GM19239 (cell line): ENCODE measurements at places on chromosomes 6 and 20.
A peak's percentile ranks its signal among the peaks of the same experiment; 100 is the strongest.

- no peak for DNase-seq
These were observed 353.0 kb upstream of the RGS17 start for GRCh38 chr6:153484056-153484455.

DNA sequence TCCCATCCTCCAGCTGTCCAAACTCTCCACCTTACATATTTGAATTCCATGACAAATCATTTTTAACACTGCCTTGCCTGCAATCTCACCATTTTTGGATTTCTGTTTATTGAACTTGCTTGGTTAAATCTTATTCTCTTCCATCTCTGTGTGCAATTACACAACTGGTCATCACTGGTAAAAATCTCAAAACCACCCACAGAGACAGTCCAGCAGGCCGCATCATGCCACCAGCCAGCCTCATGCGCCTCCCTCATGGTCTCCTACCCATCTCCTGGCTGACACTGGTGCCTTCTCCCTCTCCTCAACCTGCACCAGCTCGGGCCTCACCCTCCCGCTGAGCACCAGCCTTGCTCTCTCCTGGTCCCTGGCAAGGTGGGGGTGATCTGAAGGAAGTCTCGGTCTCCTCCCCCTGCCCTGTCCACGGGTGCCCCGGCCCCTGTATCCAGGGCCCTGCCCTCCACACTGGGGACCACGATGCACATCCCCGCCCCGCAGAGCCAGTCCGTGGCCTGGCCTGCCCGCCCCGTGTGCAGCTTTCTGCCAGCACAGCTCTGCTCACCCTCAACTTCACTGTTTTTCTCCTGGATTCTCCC is 92.0 kb downstream of the THBS2 start:
- DNase-seq: no peak

GRCh38 chr6:69007781-69008180 is 372.7 kb downstream of the ADGRB3 start:
- DNase-seq: no peak

DNA sequence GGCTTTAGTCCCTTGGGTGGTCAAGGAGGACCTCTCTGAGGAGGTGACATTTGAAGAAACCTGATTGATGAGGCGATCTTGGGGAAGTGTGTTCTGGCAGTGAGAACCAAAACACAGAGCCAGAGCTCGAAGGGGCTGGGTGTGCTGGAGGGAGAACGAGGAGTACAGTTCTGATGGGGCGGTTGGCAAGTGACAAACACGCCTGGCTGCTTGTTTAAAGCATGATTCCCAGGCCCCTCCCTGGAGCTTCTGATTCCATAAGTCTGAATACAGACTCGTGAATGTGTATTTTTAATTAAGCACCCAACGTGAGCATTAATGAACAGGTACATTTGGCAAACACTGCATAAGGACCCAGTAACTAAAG is 886 bp upstream of the NFATC2 start:
- no peak for DNase-seq

DNA sequence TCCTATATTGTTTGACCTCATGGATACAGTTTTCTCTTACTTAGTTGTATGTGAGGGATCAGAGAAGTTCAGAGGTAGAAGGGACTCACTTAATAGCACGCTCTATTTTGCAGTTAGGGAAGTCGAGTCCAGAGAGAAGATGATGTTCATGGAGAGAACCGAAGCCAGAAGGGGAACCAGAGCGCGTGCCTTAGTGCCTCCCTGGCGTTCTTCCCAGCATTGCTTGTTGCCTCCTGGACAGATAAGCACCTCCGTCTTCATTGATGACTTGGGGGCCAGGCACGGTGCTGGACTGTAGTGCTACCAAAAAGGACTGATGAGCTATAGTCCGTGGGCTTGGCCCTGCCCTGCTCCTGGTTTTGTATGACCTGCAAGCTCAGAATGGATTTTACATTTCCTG is 109.8 kb downstream of the RPP40 start:
- no peak for DNase-seq

GRCh38 chr6:110728501-110728900 is 86.8 kb downstream of the CDK19 start:
- DNase-seq: no peak

GRCh38 chr6:101762851-101763250 is 369.3 kb downstream of the GRIK2 start:
- DNase-seq: no peak

GRCh38 chr20:33124261-33124660 is 43.7 kb upstream of the BPIFA2 start:
- DNase-seq: no peak

DNA sequence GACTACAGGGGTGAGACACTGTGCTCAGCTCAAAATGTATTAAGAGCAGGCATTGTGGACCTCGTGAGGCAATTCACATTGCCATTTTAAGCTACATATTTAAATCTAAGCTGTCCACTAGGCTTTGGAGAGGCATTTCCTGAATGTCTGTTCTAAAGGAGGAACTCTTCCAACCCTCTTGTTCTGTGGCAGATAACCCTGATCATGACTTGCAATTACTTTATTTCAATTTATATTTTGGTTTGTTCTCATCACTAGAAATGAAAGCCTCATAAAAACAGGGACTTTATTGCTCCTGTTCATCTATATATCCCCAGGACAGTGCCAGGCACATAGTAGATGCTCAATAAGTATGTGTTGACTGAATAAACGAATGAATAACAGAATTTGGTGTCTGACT is 84.0 kb upstream of the SALL4 start:
- DNase-seq: no peak

GRCh38 chr6:45667766-45668165 is 290.0 kb upstream of the SUPT3H start:
- no peak for DNase-seq

- DNase-seq: no peak
These were observed 4.7 kb downstream of the LINC00237 start for GRCh38 chr20:21101453-21101931.

DNA sequence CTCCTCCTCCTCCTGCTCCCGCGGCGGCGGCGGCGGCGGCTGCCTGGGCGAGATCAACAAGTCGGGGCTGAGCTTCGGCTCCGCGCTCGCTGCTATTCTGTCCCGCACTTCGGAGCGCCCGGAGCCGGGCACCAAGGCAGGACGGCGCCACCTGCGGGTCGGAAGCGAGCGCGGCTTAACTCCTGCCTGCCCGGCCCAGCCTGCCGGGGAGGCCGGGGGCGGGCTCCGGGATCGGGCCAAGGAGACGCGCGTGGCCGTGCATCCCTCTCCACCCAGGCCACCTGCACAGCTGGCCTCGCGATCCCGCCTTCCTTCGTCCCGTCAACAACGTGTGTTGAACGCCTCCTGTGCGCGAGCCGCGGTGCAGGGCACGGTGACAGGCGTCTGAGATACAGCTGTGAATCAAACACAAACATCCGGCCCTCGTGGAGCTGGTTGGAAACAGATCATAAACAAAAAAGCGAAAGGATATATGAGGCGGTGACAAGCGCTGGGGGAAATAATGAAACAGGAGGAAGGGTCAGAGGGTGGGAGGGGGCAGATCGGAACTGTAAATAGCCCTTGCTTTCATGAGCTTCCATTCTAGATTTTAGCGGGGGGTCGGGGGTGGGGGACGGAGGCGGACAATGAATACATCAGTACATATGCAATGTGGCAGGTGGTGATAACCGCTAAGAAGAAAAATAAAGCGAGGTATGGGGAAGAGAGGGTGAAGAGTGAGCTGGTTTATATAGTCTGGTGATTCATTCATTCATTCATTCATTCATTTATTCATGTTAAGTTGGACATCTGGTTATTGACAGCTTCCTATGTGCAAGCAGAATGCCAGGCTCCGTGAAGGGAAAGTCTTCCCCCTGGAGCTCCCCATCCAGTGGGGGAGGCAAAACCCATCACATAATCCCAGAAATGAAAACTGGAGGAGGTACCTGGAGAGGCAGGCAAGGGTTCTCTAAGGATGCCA is 2.0 kb upstream of the KCNB1 start:
- peak; percentile 71 for DNase-seq

GRCh38 chr6:147826698-147827097 is 318.2 kb downstream of the SAMD5 start:
- DNase-seq: no peak

GRCh38 chr6:162099685-162100084 is 627.9 kb downstream of the PRKN start:
- DNase-seq: no peak

DNA sequence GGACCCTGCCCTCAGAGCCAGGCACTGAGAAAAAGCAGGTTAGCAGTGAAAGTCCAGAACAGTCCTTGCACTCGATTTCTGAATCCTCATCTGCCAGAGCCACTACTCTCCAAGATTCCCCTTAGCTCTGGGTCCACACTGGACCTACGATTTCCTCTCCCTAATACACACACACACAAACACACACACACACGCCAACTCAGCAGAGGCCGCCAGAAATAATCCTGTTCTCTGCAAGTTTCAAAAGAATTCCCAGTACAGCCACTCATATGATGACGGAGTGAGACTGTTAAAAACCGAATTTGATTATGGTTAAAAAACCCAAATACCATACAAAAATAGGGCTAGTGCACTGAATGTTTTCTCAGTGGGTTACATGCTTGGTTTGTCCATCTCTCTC is 90.8 kb downstream of the GMPR start:
- no peak for DNase-seq

DNA sequence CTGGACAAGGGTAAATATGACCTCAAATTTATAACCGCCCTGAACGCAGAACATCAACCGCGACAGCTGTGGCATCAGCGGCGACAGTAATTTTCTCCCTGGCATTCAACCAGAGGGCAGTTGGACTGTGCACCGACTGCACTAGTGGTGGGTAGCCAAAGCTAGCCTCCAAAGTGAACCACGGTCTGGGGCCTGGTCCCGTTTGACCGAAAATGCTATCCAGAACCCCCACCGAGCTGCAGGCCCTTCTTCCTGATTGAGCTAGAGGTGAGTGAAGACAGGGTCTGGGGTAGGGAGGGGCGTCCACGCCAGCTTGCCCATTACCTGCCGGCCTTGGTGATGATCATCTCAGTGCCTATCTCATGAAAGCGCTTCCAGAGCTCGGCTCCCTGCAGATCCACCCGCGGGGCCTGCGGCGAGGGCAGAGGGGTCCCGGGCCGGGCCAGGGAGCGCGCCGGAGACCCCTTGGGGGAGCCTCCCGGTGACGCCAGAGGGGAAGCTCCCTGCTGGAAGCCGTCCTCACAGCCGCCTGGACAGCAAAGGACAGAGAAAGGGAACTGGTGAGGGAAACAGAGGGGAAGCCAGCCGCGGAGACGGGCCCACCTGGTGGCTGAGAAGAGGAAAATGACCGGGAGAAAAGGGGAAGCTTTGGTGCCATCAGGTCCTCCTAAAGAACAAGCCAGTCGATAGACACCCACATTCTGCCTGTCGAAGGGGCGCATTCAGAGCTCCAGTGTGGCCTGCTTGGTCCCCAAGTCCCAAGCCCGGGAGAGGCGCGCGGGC is 2.0 kb downstream of the TBX18 start:
- DNase-seq: no peak

DNA sequence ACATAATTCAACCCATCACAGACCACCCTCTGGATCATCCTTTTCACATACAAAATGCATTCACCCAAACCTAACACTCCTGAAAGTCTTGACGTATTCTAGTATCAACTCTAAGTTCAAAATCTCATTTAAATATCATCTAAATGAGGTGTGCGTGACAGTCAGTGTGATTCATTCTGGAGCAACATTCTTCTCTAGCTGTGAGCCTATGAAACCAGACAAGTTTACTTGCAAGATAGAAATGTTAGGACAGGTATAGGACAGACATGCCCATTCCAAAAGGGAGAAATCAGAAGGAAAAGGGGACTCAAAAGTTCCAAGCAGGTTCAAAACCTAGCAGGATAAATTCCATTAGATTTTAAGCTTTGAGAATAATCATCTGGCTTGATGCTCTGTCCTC is 329.7 kb downstream of the CD83 start:
- DNase-seq: no peak

DNA sequence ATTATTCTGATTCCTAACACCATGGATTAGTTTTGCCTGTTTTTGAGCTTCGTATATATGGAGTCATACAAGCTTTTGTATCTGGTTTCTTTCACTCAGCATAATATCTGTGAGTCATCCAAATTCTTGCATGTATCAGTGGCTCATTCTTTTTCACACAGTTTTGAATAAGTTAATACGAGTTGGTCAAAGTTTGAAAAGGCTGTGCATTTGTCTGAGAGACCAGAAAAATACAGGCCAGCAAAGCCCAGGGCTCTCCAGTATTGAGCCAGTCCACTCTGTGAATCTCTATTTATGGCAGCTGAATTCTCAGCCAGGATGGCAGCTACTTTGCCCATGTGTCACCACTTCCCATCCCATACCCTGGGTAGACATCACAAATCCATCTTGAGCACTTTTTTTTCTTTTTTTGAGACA is 7.2 kb upstream of the CHMP4B start:
- no peak for DNase-seq

GRCh38 chr6:108733706-108734265 is 114.4 kb upstream of the ARMC2 start:
- DNase-seq: no peak

GRCh38 chr6:166958926-166959861 is 2.8 kb upstream of the RNASET2 start:
- DNase-seq: no peak

GRCh38 chr6:54301770-54302169 is 6.5 kb upstream of the TINAG start:
- DNase-seq: no peak

- no peak for DNase-seq
These were observed 358.2 kb downstream of the CD109 start for GRCh38 chr6:74054190-74054589.

- no peak for DNase-seq
These were observed 23.1 kb downstream of the IYD start for GRCh38 chr6:150391890-150392289.

DNA sequence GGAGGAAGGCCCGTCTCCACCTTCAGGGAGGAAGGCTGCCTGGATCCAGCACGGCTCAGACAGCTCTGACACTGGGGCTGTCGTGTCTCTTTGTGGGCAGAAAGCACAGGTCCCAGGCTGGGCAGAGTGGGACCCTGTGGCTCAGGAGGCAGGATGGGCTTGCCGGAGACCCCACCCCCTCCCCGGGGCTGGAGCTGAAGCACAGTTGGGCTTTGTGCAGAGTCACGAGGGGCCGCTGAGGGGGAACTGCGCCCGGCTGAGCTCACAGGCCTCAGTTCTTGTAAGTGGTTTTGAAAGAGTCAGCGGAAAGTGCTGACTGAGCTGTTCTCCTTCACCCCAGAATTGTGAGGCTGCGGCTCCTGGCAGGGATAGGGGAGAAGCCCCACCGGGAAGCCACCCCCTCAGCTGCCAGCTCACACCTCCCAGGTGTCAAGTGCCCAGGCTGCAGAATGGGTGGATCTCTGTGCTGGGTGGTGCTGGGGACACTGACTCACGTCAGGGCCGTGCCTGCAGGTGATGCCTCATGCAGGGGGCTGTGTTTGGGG is 145.5 kb upstream of the RNF24 start:
- no peak for DNase-seq

- no peak for DNase-seq
These were observed 29.1 kb upstream of the HDAC2 start for GRCh38 chr6:114000069-114000468.
